ENCODE measurements at places on chromosomes 6 and 20.

GRCh38 chr6:15359335-15359862, 113.5 kb downstream of the JARID2 start:
- DNase-seq = no peak

DNA sequence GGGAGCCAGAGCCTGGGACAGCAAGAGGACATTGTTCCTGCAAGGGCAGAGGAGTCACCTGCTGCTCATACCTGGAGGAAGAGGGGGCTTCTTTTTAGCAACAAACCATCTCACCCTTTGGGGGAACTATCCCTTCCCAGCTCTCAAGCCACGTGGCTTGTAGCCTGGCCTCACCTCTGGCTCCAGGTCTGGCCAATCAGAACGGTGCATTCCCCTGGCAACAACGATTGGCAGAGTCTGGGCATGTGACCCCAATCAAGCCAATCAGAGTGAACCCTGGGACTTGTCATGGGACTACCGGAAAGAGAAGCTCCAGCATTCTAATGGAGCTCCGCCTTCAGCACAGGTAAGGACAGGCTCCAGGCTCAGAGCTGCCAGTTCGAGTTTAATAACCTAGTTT, 33.6 kb downstream of the KCNB1 start:
- no peak for DNase-seq

DNA sequence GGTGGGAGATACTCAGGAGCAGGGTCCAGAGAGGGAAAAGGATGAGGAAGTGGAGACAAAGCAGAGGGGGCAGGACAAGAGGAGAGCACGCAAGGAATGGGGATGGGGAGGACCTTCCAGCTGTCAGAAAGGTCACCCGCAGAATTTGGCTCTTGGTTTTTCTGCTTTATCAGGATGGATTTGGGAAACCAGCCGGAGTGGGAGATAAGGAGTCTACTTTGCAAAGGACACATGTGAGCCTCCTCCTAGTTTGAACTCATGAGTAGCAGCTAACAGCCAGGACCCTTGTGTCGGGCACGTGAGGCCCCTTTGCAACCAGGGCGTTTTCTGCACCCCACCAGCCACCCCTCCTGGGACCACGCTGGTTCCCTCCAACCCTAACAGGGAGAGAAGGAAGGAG, 7.6 kb upstream of the MICA start:
- DNase-seq = no peak

GRCh38 chr6:144886682-144887081, 601.5 kb downstream of the UTRN start:
- no peak for DNase-seq

DNA sequence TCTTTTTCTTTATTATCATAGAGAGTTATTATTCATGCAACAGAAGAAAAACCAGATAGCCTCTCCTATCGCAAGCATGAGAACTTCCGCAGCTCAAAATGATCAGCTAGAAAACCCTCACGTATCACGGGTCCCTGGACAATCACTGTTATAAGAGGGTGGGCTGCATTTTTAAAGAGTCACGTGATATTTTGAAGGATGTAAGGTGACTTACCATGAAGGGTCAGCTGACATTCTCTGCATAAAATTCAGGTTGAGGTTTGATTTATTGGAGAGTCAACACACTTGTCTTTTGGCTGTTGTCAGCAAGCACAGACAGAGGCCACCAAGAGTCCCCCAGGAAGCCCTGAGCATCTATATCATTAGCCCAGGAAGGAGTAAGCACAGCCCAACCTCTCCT, 39.5 kb downstream of the ID4 start:
- no peak for DNase-seq

- peak; percentile 67 for DNase-seq
Observed at GRCh38 chr6:14270925-14271788, 153.6 kb downstream of the CD83 start.

- DNase-seq = no peak
Observed at GRCh38 chr6:108850669-108851465, 2.6 kb downstream of the ARMC2 start.

DNA sequence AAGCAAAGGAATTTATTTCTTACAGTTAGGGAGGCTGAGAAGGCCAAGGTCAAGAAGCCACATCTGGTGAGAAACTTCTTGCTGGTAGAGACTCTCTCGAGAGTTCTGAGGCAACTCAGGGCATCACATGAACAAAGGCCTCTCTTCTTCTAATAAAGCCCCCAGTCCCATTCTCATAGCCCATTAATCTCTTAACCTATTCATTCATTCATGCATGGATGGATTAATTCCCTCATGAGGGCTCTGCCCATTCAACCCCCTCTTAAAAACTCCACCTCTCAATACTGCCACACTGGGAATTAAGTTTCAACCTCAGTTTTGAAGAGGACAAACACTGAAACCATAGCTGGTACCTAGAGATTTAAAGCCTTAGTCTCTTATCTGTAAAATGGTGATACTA, 217.9 kb upstream of the SPTLC3 start:
- no peak for DNase-seq

DNA sequence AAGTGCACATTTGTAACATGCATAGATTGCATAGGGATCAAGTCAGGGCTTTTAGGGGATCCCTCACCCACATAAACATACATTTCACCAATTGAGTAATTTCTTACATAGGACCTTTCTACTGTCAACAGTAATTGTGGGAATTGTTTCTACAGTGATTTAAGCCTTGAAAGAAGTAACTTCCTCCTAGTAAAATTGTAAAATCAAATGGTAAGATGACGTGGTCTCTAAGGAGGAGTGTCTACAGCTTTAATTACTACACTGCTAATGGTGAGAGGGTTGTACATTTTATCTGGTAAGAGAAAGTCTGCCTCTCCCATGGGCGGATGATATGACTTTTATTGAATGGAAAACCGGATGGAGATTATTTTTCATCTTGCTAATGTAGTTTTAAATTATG, 98.0 kb downstream of the RPP40 start:
- no peak for DNase-seq

- peak; percentile 17 for DNase-seq
Observed at GRCh38 chr6:34904990-34905613, 16.0 kb downstream of the ANKS1A start.

GRCh38 chr20:48381353-48382120, 446.3 kb downstream of the PREX1 start:
- no peak for DNase-seq

DNA sequence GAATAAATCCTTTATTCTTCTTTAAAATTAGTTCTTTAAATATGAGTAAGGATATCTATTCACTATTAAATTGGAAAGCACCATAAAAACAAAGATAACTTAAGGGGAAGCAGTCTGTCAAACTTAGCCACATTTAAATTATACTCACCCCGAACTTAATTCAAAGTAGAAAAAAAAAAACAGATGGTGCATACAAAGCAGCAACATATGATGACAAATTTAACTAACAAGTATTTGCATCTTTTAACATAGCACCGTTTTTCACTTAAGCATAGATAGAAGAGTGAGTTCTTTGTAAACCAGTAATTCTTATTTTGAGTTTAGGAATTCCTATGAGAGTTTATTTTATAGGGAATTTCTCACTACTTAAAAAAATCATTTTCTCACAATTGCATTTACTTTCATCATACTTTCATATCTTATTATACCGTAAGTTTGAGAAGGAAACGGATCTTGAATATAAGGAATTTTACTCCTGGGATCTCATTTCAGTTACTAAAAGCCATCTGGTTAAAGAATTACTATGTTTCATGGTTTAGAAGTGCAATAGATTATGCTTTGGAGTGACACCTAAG, 828.2 kb upstream of the MAP3K7 start:
- DNase-seq = no peak

DNA sequence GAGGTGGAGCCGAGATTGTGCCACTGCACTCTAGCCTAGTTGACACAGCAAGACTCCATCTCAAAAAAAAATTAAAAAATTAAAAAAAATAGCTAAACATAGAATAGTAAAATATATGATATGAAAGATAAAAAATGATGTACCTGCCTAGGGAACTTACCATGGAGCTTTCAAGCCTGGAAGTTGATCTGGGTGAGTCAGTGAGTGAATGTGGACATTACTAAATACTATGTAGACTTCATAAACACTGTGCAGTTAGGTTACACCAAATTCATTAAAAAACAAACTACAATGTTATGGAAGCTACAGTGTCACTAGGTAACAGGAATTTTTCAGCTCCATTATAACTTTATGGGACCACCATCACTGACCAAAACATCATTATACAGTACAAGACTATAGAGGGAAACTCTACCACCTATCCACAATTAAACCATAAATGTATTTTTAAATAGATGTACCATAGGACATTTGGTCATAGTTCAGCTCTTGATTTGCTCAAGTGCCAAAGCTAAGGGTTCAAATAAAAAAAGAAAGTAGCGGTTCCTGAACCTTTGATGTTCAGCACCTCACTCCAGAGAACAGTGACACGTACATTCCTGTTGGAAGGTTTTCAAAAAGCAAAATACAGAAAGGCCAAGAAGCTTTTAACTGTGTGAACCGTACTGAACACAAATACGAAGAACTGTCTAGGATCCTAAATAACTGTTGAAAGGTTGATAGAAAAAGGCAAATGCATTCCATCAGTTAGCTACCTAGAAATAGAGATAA, 52.4 kb upstream of the SPDEF start:
- no peak for DNase-seq

DNA sequence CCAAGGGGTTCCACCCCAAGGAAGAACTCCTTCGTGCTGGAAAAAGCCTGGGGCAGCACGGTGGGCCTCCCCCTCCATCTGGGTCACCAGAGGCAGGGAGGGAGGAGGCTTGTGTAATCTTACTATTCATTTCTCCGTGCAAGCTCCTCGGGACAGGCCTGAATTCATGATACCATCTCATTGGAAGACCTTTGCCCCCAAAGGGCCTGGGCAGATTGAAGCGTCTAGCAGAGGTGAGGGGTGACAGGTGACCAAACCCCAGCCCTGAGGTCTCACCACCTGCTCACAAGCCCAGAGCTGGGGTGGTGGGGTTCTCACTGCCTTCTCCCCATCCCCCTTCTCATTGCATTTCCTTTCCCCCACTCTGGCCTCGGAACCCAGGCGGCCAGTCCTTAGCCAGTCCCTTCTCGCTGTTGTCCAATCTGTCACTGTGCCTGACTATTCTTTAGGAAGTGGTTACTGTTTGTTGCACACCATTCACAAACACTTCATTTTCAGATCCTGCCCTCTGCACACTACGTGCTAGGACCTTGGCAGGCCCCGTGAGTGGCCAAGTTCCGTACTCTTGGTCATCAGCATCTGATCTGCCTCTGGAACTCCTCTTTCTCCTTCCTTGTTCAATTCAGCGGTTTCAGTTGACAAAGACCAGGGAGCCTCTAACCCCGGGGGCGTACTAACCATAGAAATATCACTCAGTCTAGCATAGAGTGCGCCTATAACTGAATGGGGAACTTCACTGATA, 137.1 kb downstream of the LY86 start:
- no peak for DNase-seq

DNA sequence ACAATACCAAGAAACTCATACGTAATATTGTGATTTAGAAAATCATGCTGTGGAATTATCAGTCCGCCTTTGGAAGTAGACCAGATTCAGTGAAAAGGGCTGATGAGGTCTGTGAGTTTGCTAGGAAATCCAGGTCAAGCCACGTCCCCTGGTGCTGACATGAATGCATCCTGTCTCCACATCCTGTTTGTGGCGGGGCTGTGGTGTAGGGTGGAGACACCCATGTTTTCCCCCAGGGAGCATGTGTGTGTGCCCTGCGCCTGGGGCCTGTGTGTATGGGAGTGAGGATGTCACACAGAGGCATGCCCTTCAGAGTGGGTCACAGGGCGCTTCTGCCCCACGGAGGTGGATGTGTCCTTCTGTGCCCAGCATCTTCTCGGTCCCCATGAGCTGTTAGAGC, 109.1 kb downstream of the SASH1 start:
- DNase-seq = peak; percentile 38

DNA sequence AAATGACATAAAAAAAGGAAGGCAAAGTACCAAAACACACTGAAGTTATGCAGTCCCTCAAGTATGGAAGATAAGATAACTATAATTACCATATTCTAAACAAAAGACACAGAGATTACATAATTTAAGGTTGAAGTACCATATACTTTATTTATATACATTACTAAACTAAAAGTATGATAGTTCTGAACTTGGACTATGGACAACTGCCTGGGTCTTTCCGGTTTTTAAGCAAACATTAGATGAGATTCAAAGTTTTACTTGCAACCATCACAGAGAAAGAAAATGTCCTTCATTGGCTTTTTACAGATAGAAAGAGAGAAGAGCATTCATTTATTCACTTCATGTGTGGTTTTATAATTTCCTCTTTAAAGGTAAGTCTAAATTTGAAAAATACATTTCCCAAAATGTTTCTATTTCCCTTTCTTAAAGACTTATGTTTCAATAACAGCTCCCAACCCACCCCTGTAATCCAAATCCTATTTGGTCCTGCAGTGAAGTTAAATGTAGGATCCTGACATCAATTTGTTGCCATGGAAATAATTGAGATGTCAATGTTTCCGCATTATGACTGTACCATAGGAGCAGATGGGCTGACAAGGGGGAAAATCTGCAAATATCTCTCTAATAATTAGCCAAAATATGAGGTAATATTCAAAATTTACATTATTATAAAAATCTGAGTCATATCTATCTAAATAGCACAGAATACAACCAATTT, 63.7 kb downstream of the PTPRK start:
- no peak for DNase-seq

GRCh38 chr20:57117296-57117695, 149.1 kb downstream of the BMP7 start:
- no peak for DNase-seq

- no peak for DNase-seq
Observed at GRCh38 chr20:51536116-51537069, 6.1 kb downstream of the NFATC2 start.

DNA sequence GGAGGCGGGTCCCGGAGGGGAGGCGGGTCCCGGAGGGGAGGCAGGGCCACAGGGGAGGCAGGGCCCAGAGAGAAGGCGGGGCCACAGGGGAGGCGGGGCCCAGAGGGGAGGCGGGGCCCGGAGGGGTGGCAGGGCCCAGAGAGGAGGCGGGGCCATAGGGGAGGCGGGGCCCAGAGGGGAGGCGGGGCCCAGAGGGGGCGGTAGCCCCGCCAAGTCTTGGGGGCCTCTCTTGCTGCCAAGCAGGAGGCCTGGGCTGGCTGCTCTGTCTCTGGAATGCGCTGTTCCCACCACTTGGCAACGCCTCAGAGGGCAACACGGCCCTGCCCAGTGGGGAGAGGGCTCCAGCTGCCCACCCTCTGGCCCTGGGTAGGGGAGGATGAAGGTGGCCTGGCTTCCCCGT, 80.5 kb downstream of the YTHDF1 start:
- no peak for DNase-seq

DNA sequence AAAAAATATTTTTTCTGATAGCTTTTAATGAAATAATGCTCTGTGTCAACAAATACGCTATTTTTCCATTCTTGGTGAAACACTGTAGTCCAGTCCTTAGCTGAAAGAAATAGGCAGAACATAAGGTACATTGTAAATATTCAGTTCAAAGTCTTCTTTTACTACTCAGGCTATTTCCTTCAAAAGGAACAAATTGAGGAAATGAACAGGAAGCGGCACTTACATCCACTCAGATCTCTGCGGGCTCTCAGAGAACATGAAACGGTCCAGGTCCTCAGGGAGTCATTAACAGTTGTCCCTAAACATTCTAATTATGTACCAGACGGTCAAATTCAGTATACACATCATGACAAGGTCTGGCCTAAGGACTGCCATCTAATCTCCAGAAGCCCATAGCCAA, 212.6 kb downstream of the KIF16B start:
- no peak for DNase-seq

- DNase-seq = no peak
Observed at GRCh38 chr20:21027569-21027968, 78.6 kb downstream of the LINC00237 start.

Data from activated CD4-positive, alpha-beta T cell treated with anti-CD3 and anti-CD28 coated beads, Interleukin-2, Interleukin-4, amounts not matched to agents 100 ng/mL and 50 ng/mL, durations not matched to agents 16 hours and 8 hours (primary cell).